ENCODE measurements at places on chromosomes 1 and 21. TPM values are rescaled to one million over a fixed set of nuclear protein-coding genes. Genes with fewer than 3 reads are reported as not detected.

DNA sequence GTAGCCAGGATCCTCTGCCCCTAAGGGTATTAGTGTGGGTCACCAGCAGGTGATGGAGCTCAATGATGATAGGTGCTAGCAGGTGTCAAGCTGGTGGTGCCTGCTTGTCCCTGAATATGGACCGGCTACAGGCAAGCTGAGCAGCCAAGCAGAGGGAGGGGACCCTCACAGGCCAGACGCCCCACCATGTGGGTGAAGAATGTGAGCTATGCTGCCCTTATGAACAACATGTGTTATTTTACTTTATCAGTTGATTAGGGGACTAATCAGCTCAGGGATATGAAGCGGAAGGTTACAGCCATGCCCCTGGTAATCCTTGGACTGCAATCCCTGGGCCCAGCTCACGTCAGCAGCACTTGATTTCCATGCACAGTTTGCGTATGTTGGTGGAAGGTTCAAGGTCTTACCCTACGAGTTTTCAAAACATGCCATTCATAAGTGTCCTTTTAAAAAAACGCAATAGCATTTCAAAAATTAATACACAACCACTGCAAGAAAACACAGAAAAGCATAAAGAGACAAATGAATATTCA lies 106.0 kb downstream of the CDC7 start:
- DNase-seq = no peak

- DNase-seq = no peak
These were observed 37.8 kb upstream of the COL11A1 start for GRCh38 chr1:103146166-103146565.

GRCh38 chr1:43851561-43852338 lies 81.9 kb upstream of the ARTN start:
- no peak for DNase-seq

The ARL8A gene
- polyA plus RNA-seq = 38.9 TPM

The ALX3 gene
- polyA plus RNA-seq = not detected

The CHIA gene
- not detected for polyA plus RNA-seq

The ACTA1 gene
- 1.9 TPM for polyA plus RNA-seq

The ATP1A4 gene
- polyA plus RNA-seq = 0.15 TPM
